ENCODE measurements at places on chromosomes 11 and 22. TPM values are rescaled to one million over a fixed set of nuclear protein-coding genes. Genes with fewer than 3 reads are reported as not detected.

Gene THRSP
- total RNA-seq = 2.5 TPM

Gene SHISAL1
- total RNA-seq = 0.24 TPM

Gene PYGM
- total RNA-seq = 2,203 TPM

Gene GDPD4
- not detected for total RNA-seq

Gene BLID
- not detected for total RNA-seq

Gene RASSF10
- 0.49 TPM for total RNA-seq

Gene ASPHD2
- not detected for total RNA-seq

Gene FREY1
- not detected for total RNA-seq

Gene SELENOM
- 56.5 TPM for total RNA-seq

Gene PNPLA2
- total RNA-seq = 247 TPM

Gene MMP13
- total RNA-seq = not detected

Gene ACR
- 0.64 TPM for total RNA-seq

Gene DGKZ
- 90.2 TPM for total RNA-seq

Gene TEX12
- 0.48 TPM for total RNA-seq

Gene SYCE3
- total RNA-seq = not detected

Gene P2RY6
- 1.3 TPM for total RNA-seq

Gene ALDH3B2
- not detected for total RNA-seq

Gene MUC6
- total RNA-seq = not detected

Gene CRYAB
- 11,239 TPM for total RNA-seq

Gene GPR137
- total RNA-seq = 20.7 TPM

Gene CYTH4
- total RNA-seq = 4.3 TPM

Gene FOLR1
- total RNA-seq = 0.36 TPM

Gene RASL10A
- total RNA-seq = 1.2 TPM

Gene OSM
- total RNA-seq = not detected

Gene MAPK8IP2
- total RNA-seq = 0.12 TPM

Gene MEN1
- total RNA-seq = 10.8 TPM

Gene PTPRCAP
- total RNA-seq = 1.0 TPM

Gene NUDT8
- 34.8 TPM for total RNA-seq

Gene CCDC157
- total RNA-seq = 0.59 TPM

Gene NEU3
- total RNA-seq = 26.7 TPM

Gene ARVCF
- 8.7 TPM for total RNA-seq

Gene KDM2A
- total RNA-seq = 61.4 TPM

Gene FOSL1
- 12.5 TPM for total RNA-seq

Gene HBB
- total RNA-seq = 427 TPM

Gene MTFP1
- 68.7 TPM for total RNA-seq

Gene KCNQ1OT1
- total RNA-seq = 0.42 TPM

Gene FZD4
- total RNA-seq = 158 TPM

Gene XKR3
- total RNA-seq = not detected

Gene CHRM1
- not detected for total RNA-seq

Gene INPP5J
- 2.5 TPM for total RNA-seq

Gene RBFOX2
- 28.4 TPM for total RNA-seq

Gene IGLL1
- not detected for total RNA-seq

Gene ABCG4
- total RNA-seq = not detected
